ENCODE measurements at places on chromosomes 2 and 18.
A peak's percentile ranks its signal among the peaks of the same experiment; 100 is the strongest.

- no peaks in the 10 kb centered on the region for H3K36me3 ChIP-seq
- H3K27ac ChIP-seq = no peak overlapping the region
- DNase-seq = no peak
- no peaks in the 10 kb centered on the region for H3K27me3 ChIP-seq
Measured at GRCh38 chr18:66533693-66534092, 70.2 kb downstream of the CDH19 start.

DNA sequence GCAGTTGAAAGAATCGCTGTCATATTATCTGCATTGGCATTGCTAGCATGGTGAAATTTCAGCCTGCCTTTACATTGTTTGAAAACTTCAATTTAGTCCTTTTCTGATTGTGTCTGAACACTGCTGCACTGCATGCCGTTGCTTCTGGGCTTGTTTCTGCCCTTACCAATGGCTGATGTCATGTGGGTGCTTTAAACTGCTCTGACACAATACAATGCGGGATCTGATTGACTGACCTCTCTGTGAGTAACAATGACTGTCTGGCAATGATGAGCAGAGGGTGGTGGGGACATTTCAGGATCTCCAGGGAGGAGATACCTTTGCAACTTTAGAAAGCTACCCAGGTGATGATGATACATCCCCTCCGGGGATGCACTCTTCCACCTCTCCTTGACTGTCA is 119.5 kb upstream of the ZBTB14 start:
- no peak overlapping the region for H3K27ac ChIP-seq
- H3K4me3 ChIP-seq = no peak overlapping the region

DNA sequence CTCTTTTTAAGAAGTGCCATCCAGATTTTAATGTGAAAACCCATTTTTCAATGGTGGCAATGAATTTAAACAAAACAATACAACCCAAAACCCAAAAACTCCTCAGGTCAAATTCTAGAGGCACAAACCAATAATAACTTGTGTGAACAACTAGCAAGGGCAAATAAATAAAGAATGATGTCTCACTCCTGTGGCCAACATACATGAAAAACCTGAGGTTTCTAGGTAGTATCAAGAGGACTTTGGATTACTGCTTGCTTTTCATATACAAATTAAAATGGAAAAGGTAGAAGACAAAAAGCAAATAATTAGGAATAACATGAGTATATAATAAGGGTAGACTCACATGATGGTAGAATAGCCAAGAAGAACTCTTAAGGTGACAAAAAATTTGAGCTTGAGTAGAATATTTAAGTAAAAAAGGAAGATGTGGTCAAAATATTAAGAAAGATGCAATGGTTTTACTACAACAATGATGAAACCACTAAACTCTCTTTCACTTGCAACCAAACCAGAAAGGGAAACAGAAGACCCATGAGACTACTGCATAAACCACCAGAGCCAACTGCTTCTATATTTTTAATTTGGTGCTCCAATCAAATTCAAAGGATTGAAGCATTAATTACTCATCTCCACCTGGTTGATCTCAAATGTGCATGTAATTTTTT is 53.5 kb downstream of the DARS1 start:
- H3K36me3 ChIP-seq = peaks cover 74% of the 10 kb centered on the region
- no peak for DNase-seq
- H3K27me3 ChIP-seq = no peaks in the 10 kb centered on the region
- no peak overlapping the region for H3K4me3 ChIP-seq
- peaks cover 50% of the 10 kb centered on the region for H3K4me1 ChIP-seq

- no peak for DNase-seq
- no peaks in the 10 kb centered on the region for H3K27me3 ChIP-seq
- H3K27ac ChIP-seq = no peak overlapping the region
- H3K4me1 ChIP-seq = peaks cover 2% of the 10 kb centered on the region
Measured at GRCh38 chr2:127195140-127196074, 24.7 kb downstream of the CYP27C1 start.

GRCh38 chr2:166613226-166613625 is 119.2 kb upstream of the SCN7A start:
- H3K27me3 ChIP-seq = peaks cover 9% of the 10 kb centered on the region
- H3K36me3 ChIP-seq = no peaks in the 10 kb centered on the region
- no peak overlapping the region for H3K4me3 ChIP-seq
- DNase-seq = no peak

DNA sequence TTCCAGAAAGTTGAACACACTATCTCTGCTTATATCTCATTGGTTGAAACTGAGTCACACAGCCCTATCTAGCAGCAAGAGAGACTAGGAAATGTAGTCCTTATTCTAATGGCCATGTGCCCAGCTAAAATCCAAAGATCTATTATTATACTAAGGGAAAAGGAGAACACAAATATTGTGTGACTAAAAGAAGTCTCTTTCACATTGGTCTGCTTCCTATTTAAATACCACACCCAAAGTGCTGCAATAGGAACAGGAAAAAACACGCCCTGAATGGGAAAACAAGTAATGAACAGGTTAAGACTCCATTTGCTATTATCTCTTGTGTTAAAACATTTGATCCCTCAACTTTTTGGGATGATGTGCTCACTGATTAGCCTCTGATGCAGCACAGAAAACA is 86.8 kb upstream of the BARD1 start:
- H3K4me1 ChIP-seq = no peaks in the 10 kb centered on the region
- H3K4me3 ChIP-seq = no peak overlapping the region
- no peaks in the 10 kb centered on the region for H3K36me3 ChIP-seq

- H3K36me3 ChIP-seq = peaks cover 63% of the 10 kb centered on the region
- peaks cover 15% of the 10 kb centered on the region for H3K4me1 ChIP-seq
- no peaks in the 10 kb centered on the region for H3K27me3 ChIP-seq
- H3K27ac ChIP-seq = peak overlapping the region; percentile 53
- no peak for DNase-seq
Measured at GRCh38 chr2:9445089-9445488, 21.6 kb downstream of the CPSF3 start.

DNA sequence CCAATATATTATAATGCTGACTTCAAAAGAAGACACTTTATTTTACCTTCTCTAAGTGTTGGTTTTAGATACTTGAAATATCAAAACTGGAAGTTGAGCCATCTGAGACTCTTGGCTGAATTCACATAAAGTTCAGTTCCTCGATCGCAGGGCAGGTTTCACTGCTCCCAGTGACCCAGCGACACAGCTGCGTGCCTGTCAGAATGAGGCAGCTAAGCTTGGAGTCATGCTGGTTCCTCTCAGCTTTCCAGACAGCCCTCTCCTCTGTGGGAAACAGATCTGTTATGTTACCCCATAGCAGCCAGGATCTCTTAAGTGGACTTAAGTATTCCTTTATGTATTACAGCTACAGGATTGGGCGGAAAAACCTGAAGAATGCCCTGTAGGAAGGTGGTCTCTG is 142.8 kb upstream of the ALPP start:
- peaks cover 33% of the 10 kb centered on the region for H3K4me1 ChIP-seq
- no peaks in the 10 kb centered on the region for H3K27me3 ChIP-seq
- DNase-seq = no peak
- H3K27ac ChIP-seq = no peak overlapping the region

GRCh38 chr18:58768293-58768974 is 96.2 kb upstream of the ZNF532 start:
- peaks cover 38% of the 10 kb centered on the region for H3K27me3 ChIP-seq
- H3K36me3 ChIP-seq = no peaks in the 10 kb centered on the region
- DNase-seq = peak; percentile 55
- H3K4me3 ChIP-seq = no peak overlapping the region

- H3K27ac ChIP-seq = no peak overlapping the region
- peaks cover 18% of the 10 kb centered on the region for H3K4me1 ChIP-seq
- no peak for DNase-seq
- peaks cover 3% of the 10 kb centered on the region for H3K36me3 ChIP-seq
- H3K27me3 ChIP-seq = peaks cover 86% of the 10 kb centered on the region
Measured at GRCh38 chr2:174326161-174327020, 8.4 kb upstream of the SP9 start.

GRCh38 chr2:28717339-28717758 is 34.3 kb upstream of the PPP1CB start:
- no peak for DNase-seq
- H3K4me1 ChIP-seq = peaks cover 15% of the 10 kb centered on the region
- no peaks in the 10 kb centered on the region for H3K27me3 ChIP-seq
- H3K36me3 ChIP-seq = no peaks in the 10 kb centered on the region

DNA sequence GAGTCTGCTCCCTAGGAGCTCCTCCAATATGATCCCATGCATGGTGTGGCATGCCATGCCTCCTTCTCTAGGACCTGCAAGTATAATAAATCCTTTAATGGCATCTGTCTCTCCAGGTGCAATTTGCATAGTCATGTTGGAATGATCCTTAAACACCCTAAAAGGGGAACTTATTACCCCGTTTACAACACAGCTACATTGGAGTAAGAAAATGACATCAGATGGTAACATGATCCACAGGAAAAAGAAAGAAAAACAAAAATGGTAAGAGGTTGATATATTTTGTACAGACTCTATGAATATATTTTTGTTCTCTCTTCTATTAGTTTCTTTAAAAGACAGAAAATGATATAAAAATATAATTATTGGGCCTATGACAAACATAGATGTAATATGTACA is 79.0 kb downstream of the CRACDL start:
- no peaks in the 10 kb centered on the region for H3K36me3 ChIP-seq
- H3K27ac ChIP-seq = no peak overlapping the region
- no peak overlapping the region for H3K4me3 ChIP-seq
- peaks cover 43% of the 10 kb centered on the region for H3K27me3 ChIP-seq

GRCh38 chr2:150060341-150060740 is 427.1 kb downstream of the RND3 start:
- H3K4me3 ChIP-seq = no peak overlapping the region
- DNase-seq = no peak
- H3K27ac ChIP-seq = no peak overlapping the region

DNA sequence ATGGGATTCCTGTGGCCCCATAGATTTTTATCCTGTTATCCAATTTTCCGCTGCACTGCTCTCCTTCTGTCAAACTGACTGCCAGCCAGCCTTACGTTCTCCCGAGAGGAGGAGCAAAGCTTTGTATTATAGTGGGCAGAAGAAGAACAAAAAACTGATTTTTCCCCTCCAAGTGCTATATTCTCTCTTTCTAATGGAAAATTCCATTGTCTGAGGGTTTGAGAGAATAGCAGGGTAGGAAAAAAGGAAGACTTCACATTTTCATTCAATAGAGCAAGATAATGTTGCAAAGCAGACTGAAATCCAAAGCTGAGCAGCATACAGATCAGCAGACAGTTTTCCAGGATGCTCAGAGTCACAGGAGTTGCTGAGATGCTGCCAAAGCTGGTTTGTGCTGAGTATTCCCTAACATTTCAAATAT is 238.0 kb downstream of the UBE2E3 start:
- peaks cover 57% of the 10 kb centered on the region for H3K36me3 ChIP-seq
- peaks cover 12% of the 10 kb centered on the region for H3K4me1 ChIP-seq
- no peak overlapping the region for H3K4me3 ChIP-seq
- H3K27ac ChIP-seq = no peak overlapping the region
- DNase-seq = no peak

- H3K4me3 ChIP-seq = no peak overlapping the region
- H3K27ac ChIP-seq = no peak overlapping the region
- no peaks in the 10 kb centered on the region for H3K4me1 ChIP-seq
- H3K36me3 ChIP-seq = peaks cover 29% of the 10 kb centered on the region
- no peaks in the 10 kb centered on the region for H3K27me3 ChIP-seq
- DNase-seq = no peak
Measured at GRCh38 chr2:10190737-10191532, 68.4 kb downstream of the RRM2 start.

- H3K27ac ChIP-seq = no peak overlapping the region
- H3K27me3 ChIP-seq = no peaks in the 10 kb centered on the region
- peaks cover 36% of the 10 kb centered on the region for H3K36me3 ChIP-seq
- H3K4me1 ChIP-seq = peaks cover 44% of the 10 kb centered on the region
Measured at GRCh38 chr2:98518101-98518500, 73.4 kb downstream of the INPP4A start.

Data from activated T-helper 2 cell treated with anti-CD3 and anti-CD28 coated beads, Interferon-gamma antibody, Interleukin-2, Interleukin-4, amounts not matched to agents 10 μg/mL and 5 μg/mL and 100 μg/mL, durations not matched to agents 14 hours and 24 hours and 36 hours (primary cell).